Stimulated activated CD4-positive, alpha-beta T cell treated with anti-CD3 and anti-CD28 coated beads, Interleukin-15, amount 100 ng/mL, for 48 hours (primary cell): ENCODE measurements at places on chromosomes 11 and 22.

DNA sequence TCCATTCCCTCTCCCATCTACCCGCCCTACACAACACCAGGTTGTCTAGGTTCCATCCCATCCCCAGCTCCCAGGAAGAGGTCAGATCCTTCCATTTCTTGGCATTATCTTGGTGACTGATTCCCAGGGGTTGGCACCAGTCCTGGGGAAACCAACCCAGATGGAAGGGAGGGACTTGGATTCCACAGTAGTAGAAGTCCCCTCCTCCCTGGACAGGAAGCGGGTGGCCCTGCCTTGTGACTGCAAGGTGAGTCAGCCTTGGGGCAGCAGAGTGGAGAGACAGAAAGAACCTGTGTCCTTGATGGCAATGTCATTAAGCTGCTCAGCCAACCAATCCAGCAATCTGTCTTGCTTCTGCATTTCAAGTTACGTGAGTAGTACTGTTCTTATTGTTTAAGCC lies 26.5 kb downstream of the SYT13 start:
- no peak for DNase-seq

DNA sequence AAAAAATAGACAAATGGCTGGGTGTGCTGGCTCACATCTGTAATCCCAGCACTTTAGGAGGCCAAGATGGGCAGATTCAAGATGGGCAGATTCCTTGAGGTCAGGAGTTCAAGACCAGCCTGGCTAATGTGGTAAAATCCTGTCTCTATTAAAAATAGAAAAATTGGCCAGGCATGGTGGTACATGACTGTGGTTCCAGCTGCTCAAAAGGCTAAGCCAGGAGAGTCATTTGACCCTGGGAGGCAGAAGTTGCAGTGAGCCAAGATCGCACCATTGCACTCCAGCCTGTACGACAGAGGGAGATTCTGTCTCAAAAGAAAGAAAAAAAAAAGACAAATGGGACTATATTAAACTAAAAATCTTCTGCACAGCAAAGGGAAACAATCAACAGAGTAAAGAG lies 55.4 kb downstream of the USP35 start:
- no peak for DNase-seq

- no peak for DNase-seq
These were observed 72.3 kb downstream of the CABIN1 start for GRCh38 chr22:24083361-24083760.

- DNase-seq, result no peak
These were observed 91.2 kb downstream of the PIWIL4 start for GRCh38 chr11:94658386-94658785.

DNA sequence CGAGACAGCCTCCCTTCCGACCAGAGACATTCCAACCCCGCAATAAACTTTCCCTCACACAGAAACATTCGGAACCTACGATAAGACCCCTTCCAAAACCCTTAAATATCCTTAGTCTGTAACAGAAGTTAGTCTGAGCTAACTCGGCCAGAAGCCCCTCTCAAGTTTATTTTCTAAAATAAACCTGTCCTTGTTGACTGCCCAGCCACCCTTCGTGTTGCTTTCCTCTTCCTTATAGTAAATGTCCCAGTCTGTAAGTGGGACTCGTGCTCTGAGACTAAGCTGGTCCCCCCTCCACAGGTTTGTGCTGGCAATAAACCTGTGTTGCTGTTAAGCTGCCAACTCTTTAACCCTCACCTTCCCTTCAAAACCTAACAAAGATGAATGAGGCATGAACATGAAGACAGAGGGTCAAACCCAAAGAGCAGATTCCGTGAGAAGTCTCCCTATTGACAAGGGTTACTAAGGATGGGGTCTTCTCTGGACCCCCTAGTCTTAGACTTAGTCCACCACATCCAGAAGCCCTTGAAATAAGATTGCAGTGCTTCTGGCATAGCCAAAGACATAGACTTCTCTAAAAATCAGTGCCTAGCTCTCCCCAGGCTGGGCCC lies 18.2 kb downstream of the MIF start:
- DNase-seq, result no peak

GRCh38 chr22:27775758-27776649 lies 25.6 kb downstream of the MN1 start:
- no peak for DNase-seq

- DNase-seq, result peak; percentile 16
These were observed 101.9 kb downstream of the WT1 start for GRCh38 chr11:32333320-32333991.

- DNase-seq, result no peak
These were observed 121.1 kb upstream of the CRYBB3 start for GRCh38 chr22:25078591-25078990.

GRCh38 chr11:88188932-88189253 lies 13.7 kb upstream of the RAB38 start:
- DNase-seq, result no peak

- DNase-seq, result peak; percentile 54
These were observed 84.5 kb downstream of the ISX start for GRCh38 chr22:35150183-35151107.

DNA sequence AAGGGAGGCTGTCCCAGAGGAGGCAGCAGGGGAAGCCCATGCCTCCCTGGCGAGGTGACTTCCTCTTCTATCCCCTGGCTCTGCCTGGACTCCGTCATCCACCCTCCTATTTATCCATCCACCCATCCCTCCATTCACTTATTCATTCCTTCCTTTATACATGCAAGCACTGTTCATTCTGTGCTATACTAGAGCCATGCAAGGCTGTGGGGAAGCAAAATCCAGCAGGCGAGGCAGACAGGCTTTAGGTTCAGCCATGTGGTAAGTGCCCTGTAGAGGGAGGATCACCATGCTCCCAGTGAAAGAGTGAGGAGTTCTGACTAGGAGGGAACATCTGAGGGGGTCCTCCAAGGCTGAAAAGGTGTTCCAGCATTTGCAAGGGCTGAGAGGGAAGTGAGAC lies 1.2 kb upstream of the NAALADL1 start:
- DNase-seq, result no peak

DNA sequence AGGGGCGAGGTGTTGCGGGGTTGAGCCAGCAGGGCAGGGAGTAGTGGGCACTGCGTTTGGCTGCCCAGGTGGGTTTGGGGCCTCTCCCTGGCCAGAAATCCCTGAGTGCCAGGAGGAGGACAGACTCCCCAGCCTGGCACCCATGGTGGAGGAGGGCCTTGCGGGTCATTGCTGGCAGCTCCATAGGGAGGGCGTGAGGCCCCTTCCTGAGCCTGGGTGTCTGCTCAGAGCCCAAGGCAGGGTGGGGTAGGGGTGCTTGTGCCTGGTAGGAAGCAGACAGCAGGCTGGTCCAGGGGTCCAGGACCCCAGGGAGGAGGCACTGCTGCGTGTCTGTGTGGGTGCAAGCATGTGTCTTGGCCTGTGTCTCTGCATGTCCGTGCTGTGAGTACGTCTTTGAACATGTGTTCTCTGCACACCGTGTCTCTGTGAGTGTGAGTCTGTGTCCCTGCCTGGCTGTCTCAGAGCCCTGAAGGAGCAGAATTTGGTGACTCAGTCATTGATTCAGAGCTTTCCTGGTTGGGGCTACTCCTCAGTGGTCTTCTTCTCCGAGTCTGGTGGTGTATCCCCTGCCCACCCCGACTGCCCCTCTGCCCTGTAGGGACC lies 3.9 kb downstream of the TSPAN4 start:
- no peak for DNase-seq

GRCh38 chr11:86990031-86990430 lies 34.8 kb upstream of the FZD4 start:
- no peak for DNase-seq
